Fibroblast of mammary gland (primary cell): ENCODE measurements at places on chromosomes 12 and 14.

GRCh38 chr14:23160924-23161522, 22.4 kb downstream of the SLC7A8 start:
- peak; percentile 89 for DNase-seq

DNA sequence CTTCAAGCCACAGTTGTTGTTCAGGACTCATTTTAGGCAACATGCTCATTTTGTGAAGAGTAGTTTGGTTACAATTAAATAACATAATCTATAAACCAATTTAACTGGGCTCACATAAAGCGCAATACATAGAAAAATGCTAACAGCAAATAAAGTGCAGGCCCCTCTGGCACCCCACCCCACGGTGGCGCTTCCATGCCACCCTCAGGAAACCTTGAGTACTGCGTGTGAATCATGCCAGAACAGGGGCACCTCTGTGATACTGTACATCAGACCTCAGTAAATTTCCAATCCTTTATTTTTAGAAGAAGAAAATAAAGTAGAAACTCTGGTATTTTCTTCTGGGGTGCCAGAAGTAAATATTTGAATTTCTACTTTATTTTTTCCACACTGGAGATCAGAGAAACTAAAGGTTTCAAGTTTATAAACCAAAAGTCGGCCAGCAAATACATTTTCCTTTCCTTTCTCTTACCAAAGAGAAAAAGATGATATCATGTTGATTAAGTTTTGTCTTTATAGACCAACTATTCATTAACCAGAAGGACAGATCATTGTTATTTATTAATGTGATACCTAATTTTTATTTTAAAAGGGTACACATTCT, 316.8 kb downstream of the PAWR start:
- DNase-seq: peak; percentile 28

GRCh38 chr14:53842938-53843337, 113.7 kb downstream of the BMP4 start:
- DNase-seq: no peak

- DNase-seq: no peak
Measured at GRCh38 chr12:129984106-129984505, 80.3 kb upstream of the TMEM132D start.

GRCh38 chr12:49672301-49673217, 34.6 kb downstream of the FMNL3 start:
- no peak for DNase-seq

DNA sequence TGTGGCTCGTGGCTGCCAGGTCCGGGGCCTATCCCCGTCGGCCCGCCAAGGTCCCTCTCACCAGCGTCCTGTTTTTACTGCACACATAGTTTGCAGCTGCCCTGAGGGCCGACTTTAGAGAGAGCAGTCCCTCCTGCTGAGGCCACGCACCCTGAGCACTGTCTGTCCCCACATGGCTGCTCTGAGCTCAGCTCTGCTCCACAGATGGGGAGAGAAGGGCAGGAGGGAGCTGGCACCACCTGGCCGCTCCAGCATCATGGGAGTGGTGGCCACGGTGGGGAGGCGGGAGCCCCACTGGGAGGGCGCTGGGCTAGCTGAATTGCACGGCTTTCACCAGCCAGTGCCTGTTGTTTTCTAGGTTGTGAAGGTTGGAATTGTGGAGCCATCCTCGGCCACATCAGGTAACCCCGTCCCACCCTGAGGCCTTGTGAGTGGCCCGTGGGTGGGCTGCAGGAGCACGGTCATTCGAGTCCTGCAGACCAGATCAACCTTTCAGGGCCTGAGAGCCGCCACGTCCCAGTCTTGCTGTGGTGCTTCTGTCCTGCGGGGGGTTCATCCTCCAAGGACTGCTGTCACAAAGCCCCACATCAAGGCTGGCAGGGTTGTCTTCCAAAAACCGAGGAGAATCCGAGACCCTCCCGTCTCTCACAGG, 7.4 kb upstream of the TEX22 start:
- DNase-seq: no peak

- no peak for DNase-seq
Measured at GRCh38 chr12:104514092-104514810, 57.5 kb downstream of the CHST11 start.

DNA sequence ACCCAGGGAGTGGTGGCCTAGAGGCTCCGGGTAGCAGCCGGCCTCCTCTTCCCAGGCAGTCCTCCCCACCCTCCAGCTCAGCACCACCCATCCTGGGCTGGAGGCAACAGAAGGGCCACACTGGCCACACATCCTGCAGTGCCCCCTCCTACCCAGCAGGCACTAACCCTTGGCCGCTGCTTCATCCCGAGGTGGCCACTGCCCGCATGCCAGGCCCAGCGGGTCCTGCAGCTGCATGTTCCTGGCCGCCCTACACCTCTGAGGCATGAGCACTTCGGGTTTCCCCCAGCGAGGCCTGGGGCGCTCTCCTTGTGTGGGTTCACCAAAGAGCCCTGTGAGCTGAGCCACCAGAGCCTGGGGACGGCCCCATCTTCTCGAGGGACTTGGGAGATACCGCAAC, 61.4 kb downstream of the CCNK start:
- no peak for DNase-seq

- DNase-seq: no peak
Measured at GRCh38 chr12:15794836-15795235, 5.6 kb upstream of the EPS8 start.

DNA sequence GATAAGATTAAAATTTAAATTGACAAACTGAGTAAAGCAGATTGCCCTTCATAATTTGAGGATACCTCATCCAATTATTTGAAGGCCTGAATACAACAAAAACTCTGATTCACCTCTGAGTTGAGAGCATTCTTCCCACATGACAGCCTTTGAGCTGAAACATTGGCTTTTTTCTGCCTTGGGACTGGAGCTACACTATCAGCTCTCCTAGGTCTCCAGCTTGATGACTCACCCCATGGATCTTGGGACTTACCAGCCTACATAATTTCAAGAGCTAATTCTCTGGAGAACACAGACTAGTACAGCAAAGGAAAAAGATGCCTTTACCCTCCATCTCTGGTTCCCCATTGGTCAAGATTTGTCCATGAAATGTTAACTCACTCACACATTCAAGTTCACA, 555.1 kb downstream of the FOXG1 start:
- DNase-seq: peak; percentile 93
